ENCODE measurements at places on chromosomes 6 and 20. TPM values are rescaled to one million over a fixed set of nuclear protein-coding genes. Genes with fewer than 3 reads are reported as not detected.

- H3K36me3 ChIP-seq = no peaks in the 10 kb centered on the region
- no peak for DNase-seq
- no peak overlapping the region for H3K27ac ChIP-seq
- no peaks in the 10 kb centered on the region for H3K4me1 ChIP-seq
- no peaks in the 10 kb centered on the region for H3K27me3 ChIP-seq
- H3K4me3 ChIP-seq = no peak overlapping the region
Observed at GRCh38 chr20:8151372-8151771, 19.3 kb downstream of the PLCB1 start.

DNA sequence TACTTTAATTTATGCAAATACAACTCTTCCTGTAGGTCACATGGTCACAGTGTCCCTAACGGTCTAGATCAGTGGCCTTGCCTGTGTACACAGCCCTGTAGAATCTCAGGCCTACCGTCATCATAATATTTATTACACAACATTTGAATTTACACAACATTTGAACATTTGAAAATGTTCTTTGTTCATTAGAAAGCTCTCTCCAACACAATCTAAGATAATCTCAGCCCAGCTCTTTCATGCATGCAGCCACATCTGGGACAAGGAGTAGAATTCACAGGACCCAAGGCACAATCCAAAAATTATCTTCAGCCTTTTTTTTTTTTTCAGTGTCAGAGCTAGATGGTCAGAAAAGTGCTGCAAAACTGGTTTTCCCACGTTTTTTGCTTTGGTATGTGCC, 892.8 kb downstream of the TFAP2A start:
- H3K36me3 ChIP-seq = no peaks in the 10 kb centered on the region
- H3K4me3 ChIP-seq = no peak overlapping the region
- H3K27me3 ChIP-seq = no peaks in the 10 kb centered on the region

DNA sequence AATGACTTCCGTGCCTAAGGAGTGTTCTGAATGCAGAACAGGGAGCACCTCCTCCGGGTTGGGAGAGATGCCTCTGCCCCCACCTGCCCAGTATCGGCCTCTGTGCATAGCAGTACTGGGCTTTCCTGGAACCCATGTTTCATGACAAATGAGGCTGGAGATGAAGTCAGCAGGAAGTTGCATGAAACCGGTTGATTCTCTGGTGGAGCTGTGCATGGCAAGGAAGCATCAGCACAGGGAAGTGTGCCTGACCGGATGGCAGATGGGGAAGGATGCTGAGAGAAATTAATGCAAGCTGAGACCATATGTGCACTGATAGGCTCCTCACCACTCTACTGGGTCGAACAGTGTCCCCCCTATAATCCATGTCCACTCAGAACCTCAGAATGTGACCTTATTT, 155.5 kb downstream of the CDH26 start:
- no peaks in the 10 kb centered on the region for H3K4me1 ChIP-seq
- DNase-seq = no peak
- H3K27me3 ChIP-seq = 0 out of 2 replicates have a peak, but pooled peaks cover 3% of the 10 kb centered on the region

DNA sequence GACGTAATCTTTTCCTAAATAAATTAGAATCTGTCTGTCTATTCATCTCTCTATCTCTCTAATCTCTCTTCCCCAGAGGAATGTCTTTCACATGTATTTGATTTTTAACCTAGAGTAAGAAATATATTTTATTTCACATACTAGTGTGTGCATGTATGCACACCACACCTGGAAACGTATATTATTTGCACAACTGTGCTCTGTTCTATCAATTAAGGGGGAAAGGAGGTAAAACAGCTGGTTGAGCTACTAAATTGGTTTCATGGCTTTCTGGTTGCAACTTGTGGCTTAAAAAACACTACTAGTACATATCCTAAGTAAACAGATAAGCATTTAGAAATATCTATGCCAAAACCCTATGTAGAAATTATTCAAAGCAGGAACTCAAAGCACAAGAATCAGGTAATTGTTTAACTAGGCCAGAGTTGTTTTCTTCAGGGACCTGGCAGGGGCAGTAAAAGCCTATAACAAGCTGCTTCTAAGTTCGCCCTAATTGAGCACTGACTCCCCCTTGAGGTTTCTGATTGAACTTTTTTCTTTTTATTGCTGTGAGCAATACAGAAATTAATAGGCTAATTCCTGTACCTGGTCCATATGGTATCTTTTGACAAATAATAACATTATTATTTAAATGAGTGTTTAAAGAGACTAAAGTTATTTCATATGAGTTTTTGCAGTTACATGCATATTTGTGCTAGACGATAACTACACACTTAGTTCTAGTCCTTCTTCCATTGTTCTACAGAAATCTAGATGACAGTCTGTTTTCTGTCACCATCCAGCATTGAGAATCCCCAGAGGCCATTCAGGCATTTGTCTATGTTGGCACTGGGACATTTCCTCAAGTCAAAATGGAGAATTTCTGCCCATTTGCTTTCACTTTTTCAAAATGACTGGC, 88.6 kb downstream of the MCHR2 start:
- peak; percentile 82 for DNase-seq
- no peak overlapping the region for H3K27ac ChIP-seq
- no peaks in the 10 kb centered on the region for H3K4me1 ChIP-seq
- H3K4me3 ChIP-seq = no peak overlapping the region

DNA sequence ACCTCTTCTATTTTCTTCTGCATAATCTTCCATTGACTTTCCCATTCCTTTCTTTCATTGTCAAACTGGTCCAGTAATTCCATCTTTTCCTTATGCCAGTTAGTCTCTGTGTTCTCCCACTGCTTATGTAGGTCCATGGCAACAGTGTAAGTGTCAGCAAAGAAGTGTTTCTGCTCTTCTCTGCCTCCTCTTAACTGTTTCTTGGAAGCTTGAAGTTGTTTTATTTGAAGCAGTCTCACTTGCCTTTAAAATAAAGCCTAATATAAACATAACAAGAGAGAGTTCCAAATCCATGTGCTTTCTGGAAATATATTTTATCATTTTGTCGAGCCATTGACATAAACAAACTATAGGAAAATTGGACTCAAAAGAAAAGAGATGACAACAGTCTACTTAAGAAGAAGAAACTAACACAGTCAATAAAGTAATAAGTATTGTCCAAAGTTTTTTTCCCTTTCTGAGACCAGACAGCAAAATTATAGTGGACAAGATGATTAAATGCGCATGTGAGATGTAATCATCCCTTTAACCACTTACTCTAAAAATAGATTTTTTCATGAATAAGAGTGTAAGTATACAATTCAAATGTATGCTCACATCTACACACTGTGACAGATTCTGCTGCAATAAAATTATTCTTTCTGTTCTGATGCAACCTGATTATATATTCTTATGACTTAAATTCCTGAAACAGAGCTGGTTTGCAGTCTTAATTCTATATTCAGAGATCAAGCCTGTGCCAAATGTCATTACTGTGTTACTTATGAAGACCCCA, 5.2 kb downstream of the KIAA0408 start:
- no peak overlapping the region for H3K4me3 ChIP-seq
- no peaks in the 10 kb centered on the region for H3K36me3 ChIP-seq

- no peak overlapping the region for H3K27ac ChIP-seq
- H3K27me3 ChIP-seq = no peaks in the 10 kb centered on the region
- DNase-seq = no peak
- H3K4me3 ChIP-seq = no peak overlapping the region
- H3K4me1 ChIP-seq = no peaks in the 10 kb centered on the region
Observed at GRCh38 chr6:129146902-129147301, 264.0 kb downstream of the LAMA2 start.

- H3K36me3 ChIP-seq = no peaks in the 10 kb centered on the region
- DNase-seq = no peak
- H3K27ac ChIP-seq = no peak overlapping the region
- H3K27me3 ChIP-seq = no peaks in the 10 kb centered on the region
- no peaks in the 10 kb centered on the region for H3K4me1 ChIP-seq
Observed at GRCh38 chr20:54543369-54543768, 68.0 kb downstream of the DOK5 start.

- H3K4me1 ChIP-seq = peaks cover 9% of the 10 kb centered on the region
- no peak overlapping the region for H3K4me3 ChIP-seq
- no peaks in the 10 kb centered on the region for H3K36me3 ChIP-seq
- H3K27me3 ChIP-seq = no peaks in the 10 kb centered on the region
- H3K27ac ChIP-seq = no peak overlapping the region
- DNase-seq = no peak
Observed at GRCh38 chr6:139881236-139881635, 506.8 kb upstream of the CITED2 start.

- H3K36me3 ChIP-seq = no peaks in the 10 kb centered on the region
- H3K4me3 ChIP-seq = no peak overlapping the region
- H3K27me3 ChIP-seq = 0 out of 2 replicates have a peak, but pooled peaks cover 2% of the 10 kb centered on the region
- no peak overlapping the region for H3K27ac ChIP-seq
Observed at GRCh38 chr20:10854976-10855375, 181.2 kb upstream of the JAG1 start.

DNA sequence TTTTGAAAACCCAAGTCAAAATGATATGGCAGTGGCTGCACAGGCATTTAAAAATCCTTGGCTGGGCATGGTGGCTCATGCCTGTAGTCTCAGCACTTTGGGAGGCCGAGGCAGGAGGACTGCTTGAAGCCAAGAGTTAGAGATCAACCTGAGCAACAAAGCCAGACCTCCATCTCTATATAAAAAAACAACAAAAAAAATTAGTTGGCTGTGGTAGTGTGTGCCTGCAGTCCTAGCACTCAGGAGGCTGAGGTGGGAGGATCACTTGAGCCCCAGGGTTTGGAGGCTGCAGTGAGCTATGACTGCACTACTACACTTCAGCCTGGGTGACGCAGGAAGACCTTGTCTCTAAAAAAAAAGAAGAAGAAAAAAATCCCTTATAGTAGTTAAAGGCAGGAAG, 142.9 kb downstream of the MYB start:
- H3K4me1 ChIP-seq = peaks cover 20% of the 10 kb centered on the region
- no peak overlapping the region for H3K4me3 ChIP-seq
- no peaks in the 10 kb centered on the region for H3K27me3 ChIP-seq

TBX18 gene
- not detected for total RNA-seq

TRIM31 gene
- total RNA-seq = not detected

TBXT gene
- total RNA-seq = 11.3 TPM

C2 gene
- not detected for total RNA-seq

Measured in Karpas-422 (cell line).